NCI-H1092 (cell line): ENCODE measurements at places on chromosomes 12 and 14.

- no peak for DNase-seq
These were observed 12.3 kb upstream of the LMO3 start for GRCh38 chr12:16618256-16618655.

- DNase-seq: no peak
These were observed 15.0 kb downstream of the PAH start for GRCh38 chr12:102902093-102902492.

- no peak for DNase-seq
These were observed 810 bp downstream of the AACS start for GRCh38 chr12:125065919-125066570.

GRCh38 chr12:7016958-7017571 lies 1.2 kb downstream of the LPCAT3 start:
- DNase-seq: no peak

GRCh38 chr12:86608638-86609037 lies 352.4 kb upstream of the MGAT4C start:
- DNase-seq: no peak

GRCh38 chr14:68340262-68340661 lies 452.6 kb downstream of the ZFP36L1 start:
- DNase-seq: no peak
